Stimulated activated CD8-positive, alpha-beta memory T cell treated with anti-CD3 and anti-CD28 coated beads, Interleukin-4, amount 100 ng/mL, for 48 hours (primary cell): ENCODE measurements at places on chromosomes 7 and 10.

- no peak for DNase-seq
These were observed 127.6 kb downstream of the DLG5 start for GRCh38 chr10:77798940-77799339.

DNA sequence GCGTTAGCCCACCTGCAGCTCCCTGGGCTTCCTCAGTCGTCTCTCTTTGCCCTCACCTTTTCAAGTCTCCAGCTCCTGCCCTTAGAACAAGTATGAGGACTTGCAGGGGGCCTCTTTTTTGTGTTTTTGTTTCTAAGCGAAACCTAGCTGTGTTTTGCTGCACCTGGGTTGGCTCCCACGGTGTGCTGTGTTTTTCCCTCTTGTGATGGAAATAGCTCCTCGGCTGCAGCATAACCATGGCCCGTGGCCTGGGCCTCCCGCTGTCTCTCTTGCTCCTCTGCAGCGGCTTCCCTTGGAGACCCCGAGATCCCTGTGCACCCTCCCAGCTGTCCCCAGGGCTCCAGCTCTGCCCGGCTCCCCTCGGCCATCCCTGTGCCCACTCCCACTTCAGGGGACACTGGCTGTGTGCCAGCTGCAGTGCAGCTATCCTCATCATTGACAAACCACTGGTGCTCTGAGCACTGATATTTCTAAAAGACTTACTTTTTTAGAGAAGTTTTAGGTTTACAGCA lies 75.6 kb upstream of the TCERG1L start:
- DNase-seq, result no peak

DNA sequence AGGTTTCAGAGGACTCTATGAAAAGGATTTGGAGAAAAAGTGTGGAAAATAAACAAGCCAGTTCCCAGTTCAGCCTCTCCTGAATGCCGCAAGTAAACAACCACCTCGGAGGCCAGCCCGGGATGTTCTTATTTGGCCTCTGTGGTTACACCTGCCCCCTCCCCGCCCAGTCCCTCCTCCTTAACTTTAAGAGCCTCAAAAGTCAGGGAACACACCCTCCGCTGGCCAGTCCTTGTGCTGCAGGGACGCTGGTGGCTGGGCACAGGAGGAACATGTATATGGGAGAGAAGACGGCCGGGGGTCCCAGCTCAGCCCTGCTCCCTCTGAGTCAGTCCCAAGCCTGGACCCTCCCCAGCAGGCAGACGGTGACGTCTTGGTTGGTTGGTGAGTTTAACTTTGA lies 6.1 kb downstream of the CHST3 start:
- DNase-seq, result no peak

DNA sequence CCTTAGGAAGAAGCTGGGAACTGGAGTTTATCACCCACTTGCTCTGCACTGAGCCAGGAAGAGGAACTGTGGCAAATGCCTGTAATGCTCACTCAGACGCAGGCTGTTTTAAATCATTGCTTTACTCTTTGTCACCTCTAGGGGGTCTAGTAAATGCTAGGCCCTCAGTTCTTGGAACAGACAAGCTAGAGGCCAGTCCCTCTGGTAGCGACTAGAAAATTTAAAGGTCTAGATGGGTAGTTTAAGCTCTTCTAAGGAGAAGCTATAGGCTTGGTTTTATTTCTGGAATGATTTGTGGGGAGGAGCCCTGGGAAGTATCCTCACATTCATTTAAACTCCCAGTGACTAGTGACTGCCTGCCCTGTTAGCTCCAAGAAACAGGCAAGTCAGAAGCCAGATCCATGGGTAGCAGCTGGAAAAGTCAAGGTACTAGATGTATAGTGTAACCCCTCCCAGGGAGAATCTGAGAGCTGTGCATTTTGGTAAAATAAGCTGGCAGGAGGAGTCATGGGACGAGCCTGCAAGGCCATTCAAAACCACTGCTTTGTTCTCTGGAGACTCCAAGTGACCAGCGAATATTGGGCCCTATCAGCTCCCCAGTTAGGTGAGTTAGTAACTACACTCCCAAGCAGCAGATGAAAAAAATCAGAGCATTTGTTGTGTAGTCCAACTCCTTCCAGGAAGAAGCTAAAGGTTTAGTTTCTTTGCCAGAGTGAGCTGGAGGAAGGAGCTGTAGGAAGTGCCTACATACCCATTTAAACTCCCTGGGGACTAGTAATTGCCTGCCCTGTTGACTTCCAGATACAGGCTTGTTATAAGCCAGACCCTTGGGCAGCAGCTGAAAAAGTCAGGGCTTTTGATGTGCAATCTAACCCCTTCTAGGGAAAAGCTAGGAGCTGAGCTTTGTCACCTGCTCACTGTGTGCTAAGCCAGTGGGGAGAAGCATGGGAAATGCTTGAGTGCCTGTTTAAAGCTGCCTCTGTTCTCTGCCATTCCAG lies 68.9 kb downstream of the DYNC1I1 start:
- DNase-seq, result no peak
